ENCODE measurements at places on chromosomes 2 and 18.

DNA sequence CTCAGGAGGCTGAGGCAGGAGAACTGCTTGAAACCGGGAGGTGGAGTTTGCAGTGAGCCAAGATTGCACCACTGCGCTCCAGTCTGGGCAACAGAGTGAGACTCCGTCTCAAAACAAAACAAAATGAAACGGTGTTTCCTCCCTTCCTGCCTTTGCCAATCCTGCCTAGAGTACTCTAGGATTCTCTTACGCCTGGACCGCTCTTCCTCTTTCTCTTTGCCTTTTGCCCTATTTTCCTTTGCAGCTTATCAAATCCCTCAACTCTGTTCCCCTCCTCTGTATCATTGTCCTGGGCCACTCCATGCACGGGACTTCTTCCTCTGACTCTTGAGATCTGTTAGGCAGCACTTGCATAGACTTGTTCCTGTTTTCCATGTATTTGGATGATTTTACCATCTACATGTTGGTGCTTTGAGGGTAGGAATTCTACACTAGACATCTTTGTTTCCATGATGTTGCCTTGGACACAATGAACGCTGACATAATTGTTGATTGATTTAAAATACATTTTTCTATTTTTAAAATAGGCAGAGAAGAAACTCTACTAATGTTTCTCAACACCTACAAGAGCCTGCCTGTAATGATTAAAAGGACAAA is 24.8 kb upstream of the ACYP2 start:
- no peak for DNase-seq

DNA sequence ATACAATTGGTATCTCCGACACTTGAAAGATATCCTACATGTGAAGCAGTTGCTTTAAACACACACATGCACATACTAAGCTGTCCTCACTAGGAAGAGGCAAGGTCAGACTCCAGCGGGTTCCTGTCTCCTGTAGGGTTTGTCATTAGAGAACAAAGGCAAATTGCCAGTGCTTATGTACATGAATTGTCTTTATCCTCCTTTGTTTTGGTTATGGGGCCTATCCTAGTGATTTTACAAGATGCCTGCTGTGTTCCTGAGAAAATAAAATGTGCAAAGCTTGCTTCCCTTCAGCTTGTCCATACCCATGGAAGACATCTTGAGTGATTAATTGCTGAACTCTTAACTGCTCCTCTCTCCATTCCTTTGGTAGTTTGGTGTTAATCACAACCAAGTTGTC is 86.7 kb upstream of the SLC39A10 start:
- no peak for DNase-seq

DNA sequence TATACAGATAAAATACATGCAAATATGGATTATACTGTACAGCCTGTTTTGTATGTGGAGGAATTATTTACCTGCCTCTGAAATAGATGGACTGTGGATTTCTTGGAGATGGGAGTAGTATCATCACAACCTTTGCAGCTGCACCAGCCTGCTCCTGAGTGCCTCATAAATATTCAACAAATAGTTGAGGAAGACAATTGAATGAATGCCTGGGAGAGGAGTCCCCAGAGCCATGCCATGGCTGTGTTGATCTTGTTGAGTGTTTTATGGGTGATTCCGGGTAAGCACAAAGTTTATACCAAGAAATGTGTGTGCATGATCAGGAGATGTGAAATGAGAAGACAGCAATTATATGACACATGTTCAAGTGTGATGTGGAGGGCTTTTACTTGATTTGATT is 225.0 kb downstream of the FHOD3 start:
- DNase-seq: no peak

- no peak for DNase-seq
Measured at GRCh38 chr2:173021939-173022371, 53.7 kb upstream of the MAP3K20 start.

GRCh38 chr18:12333506-12334290 is 25.7 kb downstream of the TUBB6 start:
- no peak for DNase-seq

GRCh38 chr2:215487002-215487372 is 51.1 kb upstream of the FN1 start:
- DNase-seq: no peak

- DNase-seq: no peak
Measured at GRCh38 chr2:5756272-5756671, 64.1 kb downstream of the SOX11 start.

DNA sequence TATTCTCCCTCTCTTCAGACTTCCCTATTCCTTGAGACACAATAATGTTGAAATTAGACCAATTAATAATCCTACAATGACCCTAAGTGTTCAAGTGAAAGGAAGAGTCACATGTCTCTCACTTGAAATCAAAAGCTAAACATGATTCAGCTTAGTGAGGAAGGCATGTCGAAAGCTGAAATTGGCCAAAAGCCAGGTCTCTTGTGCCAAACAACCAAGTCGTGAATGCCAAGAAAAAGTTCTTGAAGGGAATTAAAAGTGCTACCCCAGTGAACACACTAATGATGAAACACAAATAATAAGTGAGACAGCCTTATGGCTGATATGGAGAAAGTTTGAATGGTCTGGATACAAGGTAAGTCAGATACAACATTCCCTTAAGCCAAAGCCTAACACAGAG is 115.4 kb downstream of the PXDN start:
- DNase-seq: no peak

DNA sequence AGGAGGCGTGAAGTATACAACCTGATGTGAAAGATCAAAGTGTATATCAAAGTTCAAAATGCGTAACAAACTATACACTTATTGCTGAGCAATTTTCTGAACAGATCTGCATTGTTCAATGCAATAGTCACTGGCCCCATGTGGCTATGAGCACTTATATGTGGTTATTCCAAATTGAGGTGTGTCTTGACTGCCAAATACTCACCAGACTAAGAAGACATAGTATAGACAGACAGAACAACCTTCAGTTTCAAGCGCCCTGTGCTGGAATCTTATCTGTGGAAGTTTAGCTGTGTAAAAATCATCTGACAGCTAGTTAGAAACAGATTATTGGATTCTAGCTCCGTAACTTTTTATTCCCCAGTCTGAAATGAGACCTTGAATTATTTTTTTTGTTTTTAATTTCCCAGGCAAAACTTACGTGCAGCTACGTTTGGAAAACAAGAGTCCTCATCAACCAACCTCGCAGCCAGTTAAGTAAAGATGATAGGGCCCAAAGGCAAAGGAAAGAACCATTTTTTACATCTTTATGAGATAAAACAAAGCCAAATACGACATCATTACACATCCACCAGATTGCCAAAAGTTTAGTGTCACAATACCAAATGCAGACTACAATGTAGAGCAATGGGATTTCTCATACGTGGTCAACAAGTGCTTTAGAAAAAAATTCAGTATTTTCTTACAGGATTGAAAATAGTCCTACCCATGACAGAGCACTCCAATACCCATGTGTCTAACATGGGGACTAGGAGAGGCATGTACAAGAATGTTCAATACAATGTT is 37.2 kb downstream of the MBOAT2 start:
- DNase-seq: no peak

DNA sequence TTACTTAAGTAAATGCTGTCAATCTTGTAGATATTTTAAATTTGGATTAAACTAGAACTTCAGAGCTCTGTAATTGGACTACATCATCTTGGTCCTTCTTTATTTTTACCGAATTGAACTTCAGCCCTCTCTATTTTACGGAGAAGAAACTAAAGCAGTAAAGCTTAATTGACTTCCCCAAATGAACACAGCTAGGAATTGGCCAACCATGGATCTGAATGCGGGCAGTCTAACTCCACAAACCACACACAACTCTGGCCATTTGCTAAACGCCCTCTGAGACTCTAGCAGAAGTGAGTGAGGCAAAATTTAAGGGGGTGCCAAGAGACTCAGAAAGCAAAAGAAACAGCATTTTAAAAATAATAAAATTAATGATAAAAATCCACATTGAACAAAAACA is 86.3 kb upstream of the KCTD1 start:
- no peak for DNase-seq

GRCh38 chr2:64212801-64213321 is 68.6 kb upstream of the PELI1 start:
- no peak for DNase-seq

GRCh38 chr2:6748406-6749067 is 117.2 kb downstream of the CMPK2 start:
- DNase-seq: no peak

DNA sequence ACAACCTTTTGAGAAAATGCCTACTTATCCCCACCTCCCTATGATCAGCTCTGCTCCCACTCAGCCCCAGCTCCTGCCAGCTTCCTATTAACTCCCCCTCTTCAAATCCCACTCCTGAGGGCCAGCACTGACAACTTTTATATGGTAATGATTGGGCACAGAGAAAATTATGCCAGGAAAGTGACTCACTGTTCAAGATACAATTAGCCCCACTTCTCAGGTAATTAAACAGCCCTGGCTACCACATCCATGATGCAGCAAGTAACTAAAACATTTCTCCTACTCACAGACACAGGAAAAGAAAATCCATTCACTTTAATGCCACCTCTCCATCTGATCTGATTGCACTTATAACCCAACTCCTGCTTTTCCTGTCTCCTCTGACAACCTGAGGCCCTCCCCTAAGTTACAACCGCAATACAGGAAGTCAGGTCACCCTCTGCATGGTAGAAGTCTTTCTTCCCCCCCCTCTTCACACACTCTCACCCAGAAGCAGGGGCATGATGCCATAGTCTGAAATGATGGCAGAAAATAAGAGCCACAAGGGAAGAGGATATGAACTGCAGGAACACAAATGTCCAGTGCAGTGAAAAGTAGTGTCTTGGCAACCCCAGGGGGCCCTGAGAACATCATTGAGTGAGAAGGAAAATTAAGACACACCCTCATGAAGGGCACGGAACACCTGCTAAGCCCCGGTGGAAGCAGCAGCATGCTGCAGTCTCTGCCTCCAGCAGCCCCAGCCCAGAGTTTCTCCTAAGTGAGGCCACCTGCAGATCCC is 54.4 kb downstream of the STK39 start:
- DNase-seq: no peak

DNA sequence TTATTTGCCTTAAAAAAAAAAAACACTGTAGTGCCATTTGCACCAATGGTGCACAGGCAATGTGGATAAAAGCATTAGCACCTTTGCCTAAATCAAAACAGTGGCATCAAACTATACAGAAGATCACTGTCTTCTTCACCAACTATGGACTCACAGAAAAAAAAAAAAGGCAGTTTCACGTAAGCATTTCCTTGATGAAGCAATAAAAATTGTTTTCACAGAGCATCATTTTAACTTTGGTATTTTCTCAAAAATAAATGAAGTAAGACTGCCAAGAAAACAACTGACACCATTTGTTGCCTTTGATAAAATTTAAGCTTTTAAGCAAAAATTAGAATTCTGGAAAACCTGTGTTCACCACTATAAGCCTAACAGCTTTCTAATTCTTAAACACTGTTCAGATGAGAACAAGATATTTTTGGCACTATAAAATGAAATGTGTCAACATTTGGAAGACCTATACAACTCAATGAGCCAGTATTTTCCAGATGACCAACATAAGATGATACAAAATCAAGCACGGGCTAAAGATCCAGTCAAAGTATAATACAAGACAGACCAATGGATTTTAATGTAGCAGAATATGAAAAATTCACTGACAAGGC is 21.1 kb downstream of the METTL8 start:
- DNase-seq: no peak

DNA sequence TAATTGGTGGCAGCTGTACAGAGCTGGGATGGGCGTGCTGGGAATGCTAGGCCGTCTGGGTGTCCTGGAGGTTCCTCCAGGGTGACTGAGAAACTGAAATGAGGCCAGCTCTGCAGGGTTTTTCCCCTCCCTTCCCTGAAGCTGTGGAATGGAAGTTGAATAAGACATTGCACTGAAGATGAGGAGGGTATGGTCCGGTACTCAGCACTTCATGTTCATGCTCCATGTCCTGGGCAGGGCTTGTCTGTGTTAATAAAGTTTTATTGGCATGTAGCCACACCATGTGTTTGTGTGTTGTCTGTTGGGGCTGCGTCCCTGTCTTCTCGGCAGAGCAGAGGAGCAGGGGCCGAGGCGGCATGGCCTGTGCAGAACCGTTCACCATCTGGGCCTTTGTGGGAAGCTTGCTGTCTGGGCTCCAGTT is 154.0 kb downstream of the LDLRAD4 start:
- no peak for DNase-seq

GRCh38 chr2:167708998-167709397 is 538.4 kb downstream of the STK39 start:
- DNase-seq: no peak

DNA sequence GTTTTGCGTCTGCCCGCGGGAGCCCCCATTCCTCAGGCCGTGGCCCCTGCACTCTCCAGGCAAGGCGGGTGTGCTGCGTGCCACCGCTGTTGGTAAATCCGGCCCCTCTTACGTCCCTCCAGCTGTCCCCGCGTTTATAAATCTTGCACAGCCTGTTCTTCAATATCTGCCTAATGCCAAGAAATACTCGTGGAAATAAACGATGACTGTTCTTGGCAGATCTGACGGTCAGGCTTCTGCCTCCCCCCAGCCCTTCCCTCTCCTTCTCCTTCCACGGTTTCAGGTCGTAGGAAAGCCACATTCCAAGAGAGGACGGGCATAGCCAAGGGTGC is 20.5 kb downstream of the ODC1 start:
- no peak for DNase-seq

GRCh38 chr18:75283731-75284130 is 73.1 kb downstream of the TSHZ1 start:
- no peak for DNase-seq

GRCh38 chr2:161844822-161845221 is 220.6 kb downstream of the SLC4A10 start:
- DNase-seq: no peak

- peak; percentile 53 for DNase-seq
Measured at GRCh38 chr2:27428978-27429541, 629 bp downstream of the NRBP1 start.

DNA sequence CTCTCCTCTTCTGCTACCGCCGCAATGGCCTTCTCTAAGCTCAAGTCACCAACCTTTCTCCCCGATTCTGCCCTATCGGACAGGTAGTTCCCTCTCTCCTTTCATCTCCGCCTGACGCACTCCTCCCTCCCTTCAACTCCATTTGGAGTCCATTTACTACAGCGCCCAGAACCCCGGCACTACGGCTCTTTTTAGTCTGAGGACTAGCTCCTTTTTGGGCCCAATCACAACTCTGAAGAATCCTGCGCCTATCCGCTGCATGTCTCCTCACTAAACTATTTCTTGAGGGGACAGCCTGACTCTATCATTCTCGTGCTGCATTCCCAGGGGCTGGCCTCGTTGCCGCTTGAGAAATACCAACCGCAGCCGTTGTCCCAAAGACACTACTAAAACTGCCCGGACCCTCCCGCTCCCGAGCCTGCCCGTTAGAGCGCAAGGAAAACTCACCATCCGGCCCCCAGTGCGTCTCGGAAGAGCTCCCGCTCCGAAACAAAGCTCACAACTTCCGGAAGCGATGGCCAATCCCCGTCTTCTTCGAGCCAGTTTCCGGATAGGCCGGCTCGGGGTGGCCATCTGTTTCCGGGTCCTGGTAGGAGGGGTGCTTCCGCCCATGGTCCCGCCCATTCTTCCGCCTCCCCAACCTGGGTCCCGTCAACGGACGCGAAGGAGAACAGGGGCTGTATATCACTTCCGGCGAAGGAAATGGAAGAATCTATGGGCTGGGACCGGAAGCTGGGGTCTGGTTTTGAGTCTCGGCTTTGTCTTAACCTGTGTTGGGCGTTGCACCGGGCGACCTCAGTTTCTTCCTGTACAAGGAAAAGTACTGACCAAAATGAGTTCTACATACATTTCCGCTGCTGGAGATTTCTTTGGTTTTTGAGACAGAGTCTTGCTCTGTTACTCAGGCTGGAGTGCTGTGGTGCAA is at the start of gene TPRKB:
TPRKB (minus strand) TSS at position 491 of the 925 bp plus-strand sequence. CDS start 2,776 bp downstream, outside the sequence.
- DNase-seq: peak; percentile 93

Measured in activated gamma-delta T cell treated with anti-CD3 and anti-CD28 coated beads, Interleukin-2, amount 50 U/mL, for 16 hours (primary cell).